Stimulated activated CD8-positive, alpha-beta memory T cell treated with anti-CD3 and anti-CD28 coated beads, Interleukin-2, amount 100 ng/mL, for 1 hour (primary cell): ENCODE measurements at places on chromosomes 1 and 21.
A peak's percentile ranks its signal among the peaks of the same experiment; 100 is the strongest.

DNA sequence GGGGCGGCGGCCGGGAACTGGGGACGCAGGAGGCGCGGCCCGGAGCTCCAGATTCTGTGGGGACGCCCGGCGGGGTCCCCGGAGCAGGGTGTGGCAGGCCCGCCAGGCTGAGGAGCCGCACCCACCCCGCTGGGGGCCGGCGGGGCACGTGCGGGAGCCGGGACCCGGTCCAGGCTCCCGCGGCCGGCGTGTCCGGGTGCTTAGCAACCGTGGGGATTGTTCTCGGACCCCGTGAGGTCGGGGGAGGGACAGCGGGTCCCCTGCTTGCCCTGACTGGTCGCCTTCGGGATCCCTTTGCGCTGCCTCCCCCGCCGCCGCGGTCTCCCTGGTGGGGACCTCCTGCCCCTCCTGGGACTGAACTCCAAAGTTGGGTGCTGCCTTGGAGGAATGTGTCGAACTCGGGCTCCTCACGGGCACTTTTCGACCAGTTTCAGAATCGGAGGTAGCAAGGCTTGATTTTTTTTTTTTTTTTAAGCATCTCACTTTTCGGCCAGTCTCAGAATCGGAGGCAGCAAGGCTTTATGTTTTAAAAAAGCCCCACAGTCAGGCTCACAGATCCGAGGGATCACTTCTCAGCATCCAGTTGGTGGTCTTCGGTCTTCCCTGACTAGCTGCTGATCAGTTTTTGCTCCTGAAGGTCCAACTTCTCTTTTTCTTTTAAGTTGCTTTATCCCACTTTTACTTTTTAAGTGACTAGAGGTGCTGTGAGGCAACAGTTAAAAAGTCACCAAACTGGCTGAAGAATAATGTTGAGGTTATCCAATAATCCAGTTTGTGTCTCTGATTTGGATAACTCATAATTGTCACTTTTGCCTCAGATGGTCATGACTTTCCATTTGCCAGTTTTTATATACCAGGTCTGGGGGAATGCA is 648 bp downstream of the FAM76A start:
- peak; percentile 2 for DNase-seq

GRCh38 chr1:3402258-3403010 is 52.0 kb upstream of the ARHGEF16 start:
- no peak for DNase-seq

- no peak for DNase-seq
Observed at GRCh38 chr1:66542314-66542713, 8.4 kb downstream of the SGIP1 start.

DNA sequence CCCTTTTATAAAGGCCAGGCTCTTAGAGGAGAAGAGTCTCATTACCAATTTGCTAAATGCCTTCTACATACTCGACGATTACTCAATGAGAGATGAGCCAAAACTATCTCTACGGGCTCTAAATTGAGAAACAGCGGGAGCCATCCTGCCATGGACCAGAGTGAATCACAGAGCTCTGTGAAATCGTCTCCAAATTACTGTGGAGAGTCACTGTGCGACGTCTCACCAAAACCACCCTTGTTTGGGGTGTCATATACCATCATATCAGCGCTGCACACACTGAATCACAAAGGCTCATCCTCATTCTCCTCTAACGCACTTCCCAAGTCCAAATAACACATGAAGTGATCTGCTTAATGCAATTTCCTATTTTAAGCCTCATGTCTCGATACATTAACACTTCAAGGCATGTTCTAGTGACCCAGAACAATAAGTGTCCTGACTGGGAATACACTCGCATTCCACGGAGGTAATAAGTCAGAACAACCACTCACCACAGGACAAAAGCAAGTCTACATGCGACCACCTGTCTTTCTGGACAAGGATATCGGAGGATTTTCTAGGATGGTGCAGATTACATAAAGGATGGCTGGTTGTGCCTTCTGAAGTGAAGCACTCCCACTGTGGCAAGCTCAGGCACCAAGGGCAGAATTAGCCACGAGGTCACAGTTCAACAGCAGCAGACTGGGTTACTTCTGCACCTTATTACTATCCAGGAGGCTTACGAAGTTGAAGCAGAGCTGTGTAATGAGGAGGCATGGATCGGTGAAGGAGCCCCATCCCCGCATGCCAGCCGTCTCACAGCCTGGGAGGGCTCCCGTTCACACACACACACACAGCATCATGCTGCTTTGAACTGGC is 44.3 kb downstream of the NID1 start:
- DNase-seq, result no peak

DNA sequence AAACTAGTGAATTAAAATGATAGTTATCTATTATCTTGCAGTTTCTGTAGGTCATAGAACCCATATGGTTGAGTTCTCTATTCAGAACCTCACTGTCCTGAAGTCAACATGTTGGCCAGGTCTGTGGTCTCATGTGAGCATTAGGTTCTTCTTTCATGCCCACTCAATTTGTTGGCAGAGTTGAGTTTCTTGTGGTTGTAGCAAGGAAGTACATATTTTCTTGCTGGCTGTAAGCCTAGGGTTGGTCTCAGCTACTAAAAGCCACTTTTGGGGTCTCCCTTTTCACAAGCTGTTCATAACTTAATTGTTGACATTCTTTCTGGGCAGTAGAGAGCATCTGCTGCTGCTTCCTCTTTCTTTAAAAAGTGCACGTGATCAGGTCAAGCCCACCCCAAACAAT is 1165.1 kb upstream of the NCAM2 start:
- no peak for DNase-seq

- no peak for DNase-seq
Observed at GRCh38 chr1:235831148-235831547, 35.6 kb downstream of the LYST start.

GRCh38 chr1:117644696-117645311 is 39.0 kb downstream of the TENT5C start:
- DNase-seq, result no peak

DNA sequence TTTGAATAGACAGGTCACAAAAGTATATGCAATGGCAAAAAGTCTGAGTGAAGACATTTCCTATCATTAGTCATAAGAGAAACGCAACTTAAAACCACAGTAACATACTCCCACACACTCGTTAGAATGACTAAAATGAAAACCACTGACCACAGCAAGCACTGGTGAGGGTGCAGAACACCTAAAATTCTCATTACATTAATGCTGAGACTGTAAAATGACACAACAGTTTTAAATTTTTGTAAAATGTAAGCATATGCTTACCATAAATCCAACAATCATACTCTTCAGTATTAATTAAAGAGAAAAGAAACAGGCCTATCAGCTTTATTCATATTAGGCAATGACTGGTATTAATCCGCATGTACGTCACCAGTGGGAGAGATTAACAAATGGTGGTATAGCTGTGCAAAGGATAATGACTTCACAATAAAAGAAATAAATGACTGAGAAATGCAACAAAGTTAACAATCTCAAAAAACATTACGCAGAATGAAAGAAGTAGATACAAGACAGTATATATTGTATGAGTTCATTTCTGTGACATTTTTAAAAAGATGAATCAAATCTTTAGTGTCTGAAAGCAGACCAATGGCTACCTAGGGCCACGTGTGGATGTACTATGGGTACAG is 253.5 kb downstream of the AKT3 start:
- no peak for DNase-seq

- DNase-seq, result no peak
Observed at GRCh38 chr1:100834777-100835660, 59.6 kb downstream of the EXTL2 start.

GRCh38 chr1:8384577-8384976 is 66.7 kb downstream of the SLC45A1 start:
- DNase-seq, result no peak

DNA sequence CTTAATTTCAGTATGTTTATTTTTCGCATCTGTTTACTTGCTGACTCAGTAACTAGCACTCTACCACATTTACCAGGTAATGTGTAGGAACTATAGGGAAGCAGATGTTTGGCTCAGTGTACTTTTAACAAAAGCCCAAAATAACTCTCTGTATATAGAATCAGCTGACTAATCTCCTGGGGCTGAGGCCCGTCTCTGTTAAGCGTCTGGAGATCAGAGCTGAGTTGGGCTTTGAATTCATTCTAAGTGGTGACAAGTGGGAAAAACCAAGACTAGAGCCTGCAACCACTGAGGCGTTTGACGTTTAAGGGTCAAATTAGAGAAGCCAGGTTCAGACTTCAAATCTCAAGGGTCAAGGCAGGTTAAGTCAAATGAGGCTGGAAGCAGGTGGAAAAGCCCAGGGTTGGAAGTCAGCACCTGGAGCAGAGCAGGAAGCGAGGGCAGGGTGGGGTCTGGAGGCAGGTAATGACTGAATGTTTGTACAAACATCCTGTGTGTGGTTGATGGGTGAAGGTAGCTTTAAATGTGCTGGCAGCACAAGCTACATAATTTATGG is 56.8 kb upstream of the LYST start:
- DNase-seq, result no peak

DNA sequence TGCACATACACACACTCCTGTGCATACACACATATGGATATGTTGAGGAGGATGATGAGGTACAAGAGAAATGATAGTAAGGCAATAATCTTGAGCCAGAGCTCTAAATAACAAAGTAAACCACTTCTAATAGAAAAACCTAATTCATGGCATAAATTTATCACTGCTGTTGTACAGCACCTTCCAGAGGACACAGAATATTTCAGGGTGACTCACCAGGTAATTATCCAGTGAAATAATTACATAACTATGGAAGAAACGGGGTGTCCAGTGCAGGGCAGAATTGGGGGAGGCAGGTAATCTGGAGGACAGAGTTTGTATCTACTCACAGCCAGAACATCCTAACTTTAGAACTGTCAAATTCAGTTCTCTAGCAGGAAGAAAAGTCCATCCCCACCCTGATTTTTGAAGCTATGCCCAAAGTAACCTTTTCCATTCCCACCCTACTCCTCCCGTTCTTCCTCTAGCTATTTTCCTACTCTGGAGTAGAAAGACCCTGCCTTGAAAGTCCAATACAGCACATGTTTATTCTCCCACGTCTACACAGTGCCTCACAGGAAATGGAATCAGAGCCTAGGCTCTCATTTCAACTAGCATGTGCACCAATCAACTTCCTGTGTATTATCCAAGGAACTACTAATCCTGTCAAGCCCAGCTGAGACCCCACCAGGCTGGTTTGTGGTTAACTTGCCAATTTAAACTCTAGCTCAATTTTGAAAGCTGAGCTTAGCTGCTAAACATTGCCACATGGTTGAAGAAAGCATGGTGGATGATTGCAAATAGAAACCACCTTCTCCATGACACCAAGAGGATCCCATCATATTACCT is 96.6 kb downstream of the PTPN14 start:
- no peak for DNase-seq

- no peak for DNase-seq
Observed at GRCh38 chr1:21775985-21776562, 6.9 kb downstream of the USP48 start.

GRCh38 chr21:45203983-45204382 is 83.7 kb downstream of the POFUT2 start:
- no peak for DNase-seq

- no peak for DNase-seq
Observed at GRCh38 chr1:206834711-206835110, 30.7 kb upstream of the IL20 start.

DNA sequence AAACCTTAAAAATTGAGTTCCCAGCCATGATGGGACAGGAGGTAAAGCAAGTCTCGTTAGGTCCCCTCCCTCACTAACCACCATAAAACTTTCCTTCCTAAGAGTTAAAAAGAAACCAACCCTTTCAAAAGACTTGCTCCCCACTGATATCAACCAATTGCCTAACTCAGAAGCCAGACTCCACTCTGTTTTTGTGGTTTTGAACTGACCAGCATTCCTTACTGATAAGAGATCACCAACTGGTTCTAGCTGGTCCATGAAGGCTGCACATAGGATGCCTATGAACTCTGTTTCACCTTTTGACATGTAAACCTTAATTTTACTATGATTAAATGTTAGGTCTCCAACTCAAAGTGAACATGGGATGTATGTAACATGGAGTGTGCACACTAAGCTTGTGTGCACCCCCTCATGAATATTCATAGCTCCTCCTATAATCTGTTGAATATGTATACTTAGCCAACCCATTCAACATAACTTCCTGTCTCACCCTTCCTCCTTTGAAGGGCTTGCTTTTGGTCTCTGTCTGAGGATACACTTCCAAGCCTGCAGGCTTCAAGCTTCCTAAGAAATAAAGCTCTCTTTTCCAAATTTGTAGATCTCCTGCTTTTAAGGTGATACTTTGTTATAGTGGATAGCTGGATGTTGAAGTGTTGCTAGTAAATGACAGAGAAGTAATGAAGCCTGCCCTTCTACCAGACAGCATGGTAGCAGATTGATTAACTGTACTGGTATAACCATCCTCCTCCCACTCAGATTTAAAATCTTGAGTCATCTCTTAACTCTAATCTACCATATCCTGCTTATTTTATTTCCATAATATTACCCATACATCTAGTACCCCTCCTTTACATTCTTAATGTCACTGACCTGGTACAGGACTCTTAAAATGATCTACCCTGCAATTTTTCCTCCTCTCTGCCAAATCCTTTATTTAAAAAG is 95.6 kb downstream of the ZNF644 start:
- DNase-seq, result no peak

DNA sequence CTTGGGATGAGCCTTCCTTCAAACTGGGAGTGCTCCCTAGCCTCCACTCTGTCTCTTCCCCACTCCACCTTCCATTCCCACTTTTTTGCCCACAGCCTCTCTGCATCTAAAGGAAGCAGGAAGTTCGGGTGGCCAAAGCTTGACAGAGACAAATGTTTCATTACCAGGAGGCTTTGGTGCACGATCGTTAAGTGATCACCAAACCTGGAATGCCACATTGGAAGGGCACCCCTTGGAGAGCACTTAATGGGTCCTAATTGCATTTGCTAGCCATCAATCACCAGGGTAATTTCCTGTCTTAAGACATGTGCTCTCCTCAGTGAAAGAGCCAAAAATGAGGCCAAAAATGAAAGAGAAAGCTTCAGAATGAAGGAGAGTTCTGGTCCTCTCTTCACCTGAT is 206.5 kb downstream of the TNR start:
- DNase-seq, result no peak

GRCh38 chr1:30687886-30688285 is 35.5 kb downstream of the MATN1 start:
- DNase-seq, result no peak

GRCh38 chr1:101175886-101176285 is 60.9 kb upstream of the S1PR1 start:
- no peak for DNase-seq

DNA sequence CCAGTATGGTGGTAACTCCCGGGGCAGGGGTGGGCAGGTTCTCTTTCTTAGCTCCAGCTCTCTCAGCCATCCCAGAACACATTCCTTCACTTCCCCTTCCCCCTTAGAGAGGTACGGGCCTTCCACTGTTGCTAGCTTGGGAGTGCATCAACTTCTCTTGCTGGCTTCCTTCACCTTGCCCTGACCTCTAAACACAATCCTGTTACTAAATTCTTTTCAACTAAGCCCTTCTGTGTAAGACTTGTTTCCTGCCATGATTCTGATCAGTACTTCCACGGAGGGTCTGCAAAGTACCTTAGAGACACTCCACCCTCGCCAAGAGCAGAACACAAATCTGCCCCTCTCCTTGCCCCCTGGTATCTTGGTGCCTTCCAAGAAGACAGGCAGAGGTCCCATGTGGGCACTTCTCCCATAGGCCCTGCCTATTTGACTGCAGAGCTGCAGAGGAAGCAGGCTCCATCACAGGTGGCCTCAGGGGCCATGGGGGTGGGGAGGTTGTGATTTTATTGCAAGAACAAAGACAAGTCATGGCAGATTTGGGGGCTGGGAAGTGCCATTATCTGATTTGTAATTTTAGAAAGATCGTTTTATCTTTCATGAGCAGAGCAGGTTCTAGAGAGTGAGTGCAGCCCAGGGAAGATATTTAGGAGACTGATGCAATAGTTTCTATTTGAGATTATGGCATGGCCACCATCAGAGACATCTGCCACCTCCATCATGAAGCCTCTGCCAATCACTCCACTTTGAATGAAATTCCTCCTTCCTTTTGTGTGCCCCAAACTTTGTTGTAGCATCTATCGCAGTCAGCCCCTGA is 182.5 kb upstream of the JUN start:
- no peak for DNase-seq
